HCEC 1CT (cell line): ENCODE measurements at places on chromosomes 16 and 17.

DNA sequence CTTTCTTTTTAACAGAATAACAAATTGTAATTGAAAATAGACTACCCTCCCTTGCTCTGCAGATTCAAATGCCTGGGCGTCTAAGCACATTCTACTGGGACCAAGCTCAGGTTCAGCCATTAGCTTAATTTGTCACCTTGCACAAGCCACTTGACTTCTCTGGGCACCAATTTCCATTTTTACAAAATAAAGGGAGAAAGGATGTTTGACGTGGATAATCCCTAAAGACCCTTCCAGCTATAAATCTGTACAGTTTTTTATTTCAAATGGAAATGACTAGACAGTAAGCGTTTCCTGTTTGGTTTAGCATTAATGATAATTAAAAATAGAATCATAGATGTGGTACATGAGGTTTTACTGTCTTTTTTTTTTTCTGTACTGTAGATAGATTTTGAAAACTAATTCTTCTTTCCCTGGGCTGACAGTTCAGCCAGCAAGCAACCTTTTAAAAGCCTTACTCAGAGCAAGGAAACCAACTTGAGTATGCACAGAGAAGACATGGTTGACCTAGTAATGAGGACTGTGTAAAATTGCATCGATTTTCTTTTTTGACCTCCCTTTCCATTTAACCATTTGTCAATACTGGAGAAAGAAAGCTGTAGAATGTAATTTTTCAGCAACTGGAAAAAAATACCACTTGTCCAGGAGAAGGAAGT lies 1329.5 kb upstream of the CDH8 start:
- no peak for DNase-seq

- no peak for DNase-seq
These were observed 35.5 kb downstream of the DNAH17 start for GRCh38 chr17:78541488-78542206.

- no peak for DNase-seq
These were observed 4.1 kb downstream of the CCL4L2 start for GRCh38 chr17:36214918-36215317.

GRCh38 chr17:58352596-58353388 lies 791 bp upstream of the SUPT4H1 start:
- DNase-seq = peak; percentile 29

GRCh38 chr16:27625050-27625697 lies 75.2 kb downstream of the KATNIP start:
- DNase-seq = no peak

DNA sequence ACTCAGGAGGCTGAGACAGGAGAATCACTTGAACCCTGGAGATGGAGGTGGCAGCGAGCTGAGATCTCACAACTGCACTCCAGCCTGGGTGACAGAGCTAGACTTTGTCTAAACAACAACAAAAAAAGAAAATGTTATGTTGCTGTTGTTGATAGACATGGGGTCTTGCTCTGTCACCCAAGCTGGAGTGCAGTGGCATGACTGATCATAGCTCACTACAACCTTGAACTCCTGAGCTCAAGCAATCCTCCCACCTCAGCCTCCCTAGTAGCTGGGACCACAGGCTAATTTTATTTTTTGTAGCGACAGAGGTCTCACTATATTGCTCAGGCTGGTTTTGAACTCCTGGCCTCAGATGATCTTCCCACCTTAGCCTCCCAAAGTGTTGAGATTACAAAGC lies 20.0 kb downstream of the FBXO47 start:
- no peak for DNase-seq

GRCh38 chr17:37388266-37388665 lies 12.5 kb downstream of the C17orf78 start:
- peak; percentile 43 for DNase-seq

- no peak for DNase-seq
These were observed at the start of gene PRSS36 for GRCh38 chr16:31149894-31150890. Gene PRSS36, minus strand, starts transcription at chr16:31150066. Its CDS starts 31 bp downstream, at chr16:31150035.

DNA sequence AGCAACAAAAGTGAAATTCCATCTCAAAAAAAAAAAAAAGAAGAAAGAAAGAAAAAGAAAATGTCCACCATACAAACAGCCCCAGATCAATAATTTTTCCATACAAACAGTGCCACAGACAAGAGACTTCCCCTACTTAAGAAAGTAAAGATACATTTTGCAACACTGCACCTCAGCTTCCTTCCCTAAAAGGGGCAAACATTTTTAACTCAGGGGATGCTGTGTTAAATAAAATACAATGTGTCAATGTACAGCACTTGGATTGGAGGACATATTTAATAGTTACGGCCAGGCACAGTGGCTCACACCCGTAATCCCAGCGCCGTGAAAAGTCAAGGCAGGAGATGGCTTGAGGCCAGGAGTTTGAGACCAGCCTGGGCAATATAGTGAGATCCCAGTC lies 22.3 kb downstream of the MYH11 start:
- DNase-seq = no peak

DNA sequence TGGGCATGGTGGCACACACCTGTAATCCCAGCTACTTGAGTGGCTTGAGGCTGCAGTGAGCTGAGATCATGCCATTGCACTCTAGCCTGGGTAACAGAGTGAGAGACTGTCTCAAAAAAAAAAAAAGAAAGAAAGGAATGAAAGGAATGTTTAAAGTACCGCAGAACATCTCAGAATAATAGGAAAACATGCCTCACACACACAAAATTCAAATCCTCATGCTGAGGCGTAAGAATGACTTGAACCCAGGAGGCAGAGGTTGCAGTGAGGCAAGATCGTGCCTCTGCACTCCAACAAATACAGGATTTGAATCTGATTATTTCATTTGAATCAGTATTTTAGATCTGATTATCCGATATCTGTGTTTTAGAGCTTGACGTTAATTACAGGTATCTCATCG lies 21.3 kb upstream of the GAA start:
- DNase-seq = no peak

- no peak for DNase-seq
These were observed 21.7 kb upstream of the CDH13 start for GRCh38 chr16:82605076-82605475.

DNA sequence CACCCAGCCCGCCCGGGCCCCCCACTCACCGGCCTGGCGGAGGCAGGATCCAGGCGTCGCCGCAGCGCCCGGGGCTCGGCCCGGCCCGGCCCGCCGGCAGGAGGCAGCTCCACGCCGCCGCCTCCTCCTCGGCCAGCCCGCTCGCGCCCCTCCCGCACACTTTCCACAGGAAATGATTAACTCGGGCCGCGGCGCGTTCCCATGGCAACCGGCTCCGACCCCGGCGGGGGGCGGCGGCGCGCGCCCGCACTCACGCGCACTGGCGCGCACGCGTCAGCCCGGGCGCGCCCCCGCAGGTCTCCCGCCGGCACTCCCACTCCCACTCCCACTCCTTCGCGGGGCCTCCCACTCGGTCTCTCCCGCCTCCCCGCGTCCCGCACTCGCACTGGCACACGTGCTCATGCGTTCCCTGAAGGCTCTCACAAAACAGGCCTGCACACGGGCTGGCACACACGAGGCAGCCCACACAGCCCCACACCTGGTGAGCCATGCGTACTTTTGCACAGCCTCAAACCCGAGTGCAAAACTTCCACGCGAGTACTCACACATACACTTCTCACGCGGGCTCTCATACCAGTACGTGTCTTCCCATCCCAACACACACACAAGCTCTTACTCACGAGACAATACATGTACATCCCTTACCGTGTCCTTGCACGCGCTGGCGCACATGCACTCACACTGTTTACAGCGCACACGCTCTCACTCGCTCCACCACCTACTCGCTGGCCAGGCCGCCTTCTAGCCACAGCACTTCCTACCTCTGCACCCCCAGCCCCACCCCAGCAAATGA lies at the start of gene KIFC3:
TSS of gene KIFC3 (minus strand) at position 151 of the 793 bp plus-strand sequence. CDS start 4,248 bp downstream, outside the sequence.
- DNase-seq = peak; percentile 69

GRCh38 chr17:10821054-10821453 lies 16.8 kb downstream of the PIRT start:
- no peak for DNase-seq

- DNase-seq = no peak
These were observed 8.1 kb upstream of the SEC14L5 start for GRCh38 chr16:4949986-4950385.

GRCh38 chr16:86110134-86110533 lies 211.2 kb downstream of the IRF8 start:
- no peak for DNase-seq

GRCh38 chr16:19130385-19130784 lies 16.6 kb downstream of the ITPRIPL2 start:
- no peak for DNase-seq

DNA sequence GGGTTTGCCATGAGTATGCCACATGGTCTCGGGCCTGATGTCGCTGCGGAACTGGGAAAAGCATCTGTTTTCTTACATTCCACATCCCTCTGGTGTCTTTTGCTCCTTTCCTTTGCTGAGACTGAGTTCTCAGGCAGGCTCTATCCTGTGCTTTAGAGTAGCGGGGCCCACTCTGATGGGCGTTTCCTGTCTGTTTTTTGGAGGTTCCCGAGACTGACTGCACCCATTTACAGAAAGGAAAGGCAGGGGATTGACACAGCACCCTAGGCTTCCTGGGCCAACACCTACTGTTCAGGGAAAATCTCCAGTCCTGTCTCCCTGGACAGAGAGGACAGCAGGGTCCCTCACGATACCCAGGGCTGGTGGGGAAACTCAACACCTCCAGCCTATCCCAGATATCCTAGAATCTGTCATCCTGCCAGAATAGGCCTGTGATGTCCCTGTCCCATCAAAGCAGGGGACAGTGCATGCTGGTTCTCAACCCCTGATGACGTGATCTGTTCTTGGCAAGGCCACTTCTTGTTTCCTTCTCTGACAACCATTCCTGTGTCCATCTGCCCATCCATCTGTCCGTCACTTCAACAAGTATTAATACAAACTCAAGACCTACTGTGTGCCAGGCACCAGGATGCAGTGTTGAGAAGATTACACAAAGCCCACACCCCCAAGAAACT lies 42.2 kb downstream of the ACTG1 start:
- DNase-seq = no peak

DNA sequence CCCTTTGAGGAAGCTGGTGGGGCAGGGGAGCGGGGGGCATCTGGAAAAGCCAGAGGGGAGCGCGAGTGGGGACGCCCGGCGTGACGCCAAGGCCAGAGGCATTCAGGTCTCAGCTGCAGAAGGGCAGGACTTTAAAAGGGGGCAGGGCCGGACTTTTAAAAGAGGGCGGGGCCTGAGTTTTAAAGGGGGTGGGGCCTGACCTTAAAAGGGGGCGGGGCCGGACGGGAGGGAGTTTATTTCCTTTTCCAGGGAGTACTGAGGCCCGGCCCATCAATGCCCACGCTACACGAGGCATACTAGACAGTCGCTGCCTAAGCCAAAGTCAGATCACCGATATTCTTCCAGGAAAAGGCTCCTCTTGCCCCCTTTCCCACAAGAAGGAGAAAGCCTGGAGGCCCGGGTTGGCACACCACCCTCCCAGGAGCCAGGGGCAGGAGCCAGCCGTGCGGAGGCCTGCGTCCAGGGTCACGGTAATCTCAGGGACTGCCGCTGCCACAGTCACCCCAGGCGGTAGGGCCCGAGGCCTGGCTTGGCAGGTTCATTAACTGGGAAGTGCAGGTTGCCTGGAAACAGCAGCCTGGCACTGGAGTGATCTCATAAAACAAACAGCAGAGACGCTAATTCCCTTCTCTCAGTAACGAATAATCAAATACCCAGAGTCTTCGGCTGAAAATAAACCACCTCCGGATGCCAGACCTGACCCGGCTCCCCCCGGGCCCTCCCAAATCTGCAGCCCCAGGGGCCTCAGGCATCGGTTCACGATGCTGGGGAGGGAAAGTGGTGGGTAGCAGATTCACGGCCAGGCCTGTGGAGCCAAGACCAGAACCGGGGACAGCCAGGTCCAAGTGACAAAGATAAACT lies 90.7 kb downstream of the TIMM22 start:
- no peak for DNase-seq

GRCh38 chr17:82058855-82059249 lies 6.8 kb downstream of the DUS1L start:
- no peak for DNase-seq

DNA sequence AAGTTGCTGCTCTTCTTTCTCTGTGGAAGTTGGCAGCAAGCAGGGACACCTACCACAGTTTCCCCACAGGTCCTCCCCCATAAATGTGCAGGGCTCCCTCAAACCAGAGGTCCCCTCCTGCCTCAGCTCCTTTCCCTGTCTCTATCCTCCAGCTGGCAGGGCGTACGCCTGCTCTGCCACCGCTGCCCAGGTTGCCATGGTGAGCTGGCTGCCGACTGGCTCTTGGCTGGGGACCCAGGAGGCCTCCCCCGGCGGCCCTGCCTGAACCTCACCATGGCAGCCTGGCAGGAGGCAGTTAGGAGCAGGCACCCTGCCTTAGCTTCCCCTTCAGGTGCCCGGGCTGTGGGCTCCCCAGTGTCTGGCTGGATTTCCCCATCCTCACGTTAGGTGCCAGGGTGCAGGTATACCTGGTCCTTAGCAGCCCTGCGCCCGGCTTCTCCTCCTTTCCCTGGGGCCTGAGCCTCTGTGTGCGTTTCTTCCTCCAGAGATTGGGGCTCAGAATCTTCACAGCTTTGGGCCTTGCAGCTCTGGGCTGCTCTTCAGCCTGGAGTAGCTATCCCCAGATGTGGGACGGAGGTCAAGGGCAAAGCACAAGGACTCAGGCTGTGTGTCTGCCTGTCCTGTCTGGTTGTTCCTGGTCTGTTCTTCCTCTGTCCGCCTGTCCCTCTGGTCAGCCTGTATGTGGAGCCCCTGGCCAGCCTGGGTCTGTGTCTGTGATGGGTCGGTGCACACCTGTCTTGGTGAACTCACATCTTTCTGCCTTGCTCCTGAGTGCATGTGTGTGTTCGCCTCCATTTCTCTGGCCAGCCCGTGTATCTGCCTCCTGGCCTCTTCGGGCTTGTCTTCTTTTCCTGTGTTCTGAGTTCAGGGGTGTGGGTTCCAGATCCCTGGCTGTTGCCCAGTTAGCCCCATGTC lies 15.7 kb downstream of the GJD3 start:
- no peak for DNase-seq

GRCh38 chr17:47967607-47968252 lies 3.2 kb upstream of the CDK5RAP3 start:
- peak; percentile 89 for DNase-seq

GRCh38 chr16:57093666-57094564 lies 1.5 kb downstream of the CPNE2 start:
- DNase-seq = no peak

DNA sequence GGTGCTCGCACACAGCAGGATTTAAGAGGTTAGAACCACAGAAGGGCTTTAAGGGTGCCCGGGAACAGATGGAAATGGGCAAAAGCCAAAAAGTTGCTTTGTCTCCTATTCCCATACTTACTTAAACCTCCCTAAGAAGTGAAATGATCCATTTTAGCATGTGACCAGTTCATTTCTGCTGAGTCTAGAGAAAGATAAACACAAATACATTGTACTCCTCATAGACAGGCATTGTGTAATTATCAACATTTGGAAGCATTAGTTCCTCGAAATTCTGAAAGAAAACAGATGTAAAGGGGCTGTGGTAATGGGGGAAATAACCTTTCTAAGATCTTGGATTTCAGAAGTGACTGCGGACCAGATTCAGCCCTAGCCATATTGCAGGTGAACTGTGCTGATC lies 178.3 kb downstream of the CYB561 start:
- DNase-seq = no peak

- no peak for DNase-seq
These were observed 19.1 kb upstream of the NCBP3 start for GRCh38 chr17:3865176-3865575.
